NCI-H1930 (cell line): ENCODE measurements at places on chromosomes 4 and X.
A peak's percentile ranks its signal among the peaks of the same experiment; 100 is the strongest.

DNA sequence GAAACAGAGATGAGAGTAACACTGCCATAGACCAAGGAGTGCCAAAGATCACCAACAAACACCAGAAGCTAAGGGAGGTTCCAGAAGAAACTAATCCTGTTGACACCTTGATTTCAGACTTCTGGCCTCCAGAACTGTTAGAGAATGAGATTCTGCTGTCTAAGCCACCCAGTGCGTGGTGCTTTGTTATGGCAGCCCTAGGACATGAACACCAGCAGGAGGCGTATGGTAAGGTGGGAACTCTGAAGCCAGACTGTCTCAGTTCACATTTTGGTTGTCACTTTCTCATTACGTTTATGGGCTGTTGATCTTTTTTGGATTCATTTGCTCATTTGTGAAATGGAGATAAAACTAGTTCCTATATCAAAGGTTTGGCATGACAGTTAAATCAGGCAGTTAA is 142.9 kb downstream of the DCHS2 start:
- no peak for DNase-seq

GRCh38 chr4:158762553-158762952 is 6.3 kb upstream of the FNIP2 start:
- no peak for DNase-seq

DNA sequence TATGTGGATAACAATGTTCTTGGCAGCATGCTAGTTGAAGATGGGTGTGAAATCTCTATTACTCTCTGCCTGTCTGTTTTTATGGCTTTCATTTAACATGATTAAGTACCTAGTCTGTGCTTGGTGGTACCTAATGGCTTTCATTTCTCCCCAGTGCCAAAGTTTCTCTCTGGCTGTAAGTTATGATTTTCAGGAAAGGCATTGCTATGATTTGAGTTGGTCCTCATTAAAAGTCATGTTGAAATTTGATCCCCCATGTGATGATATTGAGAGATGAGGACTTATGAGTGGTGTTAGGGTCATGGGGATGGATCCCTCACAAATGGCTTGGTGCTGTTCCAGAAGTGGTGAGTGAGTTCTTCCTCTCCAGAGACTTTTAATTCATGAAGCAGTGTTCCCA is 162.4 kb upstream of the IL15 start:
- DNase-seq: no peak

- no peak for DNase-seq
These were observed 79.2 kb downstream of the FBXO8 start for GRCh38 chr4:174204164-174204831.

DNA sequence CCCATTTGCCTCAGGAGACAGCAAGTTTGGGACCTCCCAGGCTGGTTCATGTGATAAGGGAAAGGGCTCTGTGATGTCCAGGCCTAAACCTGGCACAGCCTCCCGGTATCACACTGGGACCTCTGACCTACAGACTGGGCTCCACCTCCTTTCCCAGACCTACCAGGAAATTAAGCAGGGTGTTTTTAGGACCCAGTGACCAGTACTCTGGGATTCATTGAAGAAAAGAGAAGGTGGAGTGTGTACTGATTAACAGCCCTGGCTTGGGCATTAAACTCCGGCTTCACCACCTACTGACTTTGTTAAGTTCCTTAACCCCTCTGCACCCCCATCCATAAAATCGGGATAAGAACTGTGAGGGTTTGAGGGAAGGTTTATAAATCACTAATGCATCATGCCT is 28.6 kb downstream of the ASB9 start:
- no peak for DNase-seq

- DNase-seq: no peak
These were observed 31.6 kb upstream of the KIT start for GRCh38 chr4:54626113-54626512.

DNA sequence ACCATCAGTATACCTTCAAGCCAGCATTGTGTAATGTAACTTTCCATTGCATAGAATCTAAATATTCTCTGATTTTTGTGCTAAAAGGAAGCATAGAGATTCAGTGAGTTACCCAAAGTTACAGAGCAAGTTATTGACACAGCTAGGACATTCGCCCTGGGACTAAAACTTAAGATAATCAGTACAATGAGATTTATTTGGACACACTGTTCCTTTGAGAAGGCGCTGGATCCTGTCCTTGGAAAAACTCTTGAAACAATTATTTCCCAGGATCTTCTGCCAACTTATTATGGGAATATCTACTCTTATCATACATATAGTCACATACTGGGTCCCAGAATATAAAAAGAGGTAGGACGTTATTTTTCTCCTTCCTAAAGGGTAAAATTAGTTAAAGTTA is 392.0 kb downstream of the UBE2NL start:
- DNase-seq: no peak

- no peak for DNase-seq
These were observed 8.1 kb downstream of the ACSL1 start for GRCh38 chr4:184817494-184818215.

DNA sequence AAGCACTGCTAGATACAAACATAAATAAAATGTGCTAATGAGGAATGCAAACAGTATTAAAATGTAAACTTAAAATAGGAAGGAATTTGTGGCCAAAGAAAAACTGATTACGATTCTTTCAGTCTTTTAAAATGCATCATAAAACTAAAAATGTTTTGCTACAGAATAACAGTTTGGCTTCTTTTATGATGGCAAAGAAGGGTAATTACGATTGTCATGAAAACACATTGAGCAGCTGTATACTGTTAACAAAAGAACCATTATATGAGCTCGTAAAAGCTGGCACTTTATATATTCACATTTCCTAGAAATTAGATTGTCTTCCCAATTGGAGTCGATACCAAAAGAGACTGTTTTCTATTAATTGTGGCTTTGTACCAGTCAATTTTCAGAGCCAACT is 290.4 kb downstream of the NR3C2 start:
- DNase-seq: peak; percentile 10

GRCh38 chr4:163251204-163251603 is 81.2 kb downstream of the NPY1R start:
- no peak for DNase-seq

- DNase-seq: no peak
These were observed 119.7 kb upstream of the CXorf51A start for GRCh38 chrX:146934256-146934655.

DNA sequence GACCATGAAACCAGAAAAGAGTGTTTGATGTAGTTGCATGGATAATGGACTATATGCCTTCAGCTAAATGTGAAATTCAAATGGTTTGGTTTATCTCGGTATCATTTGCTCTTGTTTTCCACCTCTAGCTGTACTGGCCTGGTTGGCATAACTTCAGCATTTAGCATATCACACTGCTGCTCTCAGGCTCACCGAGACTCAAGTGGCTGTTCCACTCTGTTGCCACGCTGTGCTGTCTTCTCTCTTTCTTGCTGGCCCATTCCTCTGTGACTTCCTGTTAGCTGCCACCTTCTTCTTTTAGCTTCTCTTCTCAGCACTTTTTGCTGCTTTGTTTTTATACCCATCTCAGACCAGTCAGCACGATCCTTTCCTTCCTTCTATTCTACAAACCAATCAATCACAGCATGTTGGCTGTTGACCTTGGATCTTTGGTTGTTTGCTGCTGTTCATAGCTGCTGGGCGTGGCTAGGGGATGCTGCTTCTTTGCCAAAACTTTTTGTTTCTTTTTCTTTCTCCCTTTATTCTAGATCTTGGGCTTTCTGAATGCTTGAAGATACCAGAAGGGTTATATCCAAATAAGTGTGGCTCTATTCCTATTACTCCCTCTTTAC is 24.0 kb downstream of the INTS6L start:
- no peak for DNase-seq

- no peak for DNase-seq
These were observed 127.9 kb upstream of the NHS start for GRCh38 chrX:17247144-17247543.

- DNase-seq: no peak
These were observed 108.2 kb upstream of the BMPR1B start for GRCh38 chr4:94649381-94650133.

DNA sequence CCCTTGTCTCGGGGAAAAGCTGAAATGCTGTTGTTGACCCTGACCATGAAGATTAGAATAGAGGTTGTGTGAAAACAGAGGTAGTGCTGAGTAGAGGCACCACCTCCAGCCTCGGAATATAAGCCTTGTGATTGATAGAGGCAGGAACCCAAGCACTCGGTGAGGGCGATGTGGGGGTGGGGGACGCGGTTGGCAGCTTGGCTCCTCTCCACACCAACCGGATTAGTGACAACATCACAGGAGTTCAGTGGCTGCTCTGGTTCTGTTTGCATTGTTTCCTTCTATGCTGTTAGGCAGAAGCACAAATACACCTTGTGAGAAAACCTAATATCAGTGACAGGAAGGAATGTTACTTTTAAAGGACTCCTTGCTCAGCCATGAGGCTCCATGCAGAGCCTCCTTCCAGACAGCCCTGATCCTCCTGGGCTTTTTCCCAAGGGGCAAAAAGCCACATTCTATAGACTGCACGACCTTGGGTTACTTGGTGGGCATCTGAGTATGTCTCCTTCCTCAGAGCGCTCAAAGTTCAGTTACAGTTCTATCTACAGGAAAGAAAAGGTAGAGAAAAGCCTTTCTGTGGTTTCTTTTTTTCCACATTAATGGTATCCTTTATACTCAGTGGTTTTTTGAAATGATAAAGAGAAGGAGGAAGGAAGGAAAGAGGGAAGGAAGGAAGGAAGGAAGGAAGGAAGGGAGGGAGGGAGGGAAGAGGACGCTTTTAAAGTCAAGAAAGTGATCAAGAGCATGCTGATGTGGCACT is 150.4 kb upstream of the NOCT start:
- no peak for DNase-seq

- DNase-seq: no peak
These were observed 203.0 kb upstream of the KLF8 start for GRCh38 chrX:56029188-56029587.

- no peak for DNase-seq
These were observed 559.1 kb downstream of the FSTL5 start for GRCh38 chr4:161604516-161605300.

DNA sequence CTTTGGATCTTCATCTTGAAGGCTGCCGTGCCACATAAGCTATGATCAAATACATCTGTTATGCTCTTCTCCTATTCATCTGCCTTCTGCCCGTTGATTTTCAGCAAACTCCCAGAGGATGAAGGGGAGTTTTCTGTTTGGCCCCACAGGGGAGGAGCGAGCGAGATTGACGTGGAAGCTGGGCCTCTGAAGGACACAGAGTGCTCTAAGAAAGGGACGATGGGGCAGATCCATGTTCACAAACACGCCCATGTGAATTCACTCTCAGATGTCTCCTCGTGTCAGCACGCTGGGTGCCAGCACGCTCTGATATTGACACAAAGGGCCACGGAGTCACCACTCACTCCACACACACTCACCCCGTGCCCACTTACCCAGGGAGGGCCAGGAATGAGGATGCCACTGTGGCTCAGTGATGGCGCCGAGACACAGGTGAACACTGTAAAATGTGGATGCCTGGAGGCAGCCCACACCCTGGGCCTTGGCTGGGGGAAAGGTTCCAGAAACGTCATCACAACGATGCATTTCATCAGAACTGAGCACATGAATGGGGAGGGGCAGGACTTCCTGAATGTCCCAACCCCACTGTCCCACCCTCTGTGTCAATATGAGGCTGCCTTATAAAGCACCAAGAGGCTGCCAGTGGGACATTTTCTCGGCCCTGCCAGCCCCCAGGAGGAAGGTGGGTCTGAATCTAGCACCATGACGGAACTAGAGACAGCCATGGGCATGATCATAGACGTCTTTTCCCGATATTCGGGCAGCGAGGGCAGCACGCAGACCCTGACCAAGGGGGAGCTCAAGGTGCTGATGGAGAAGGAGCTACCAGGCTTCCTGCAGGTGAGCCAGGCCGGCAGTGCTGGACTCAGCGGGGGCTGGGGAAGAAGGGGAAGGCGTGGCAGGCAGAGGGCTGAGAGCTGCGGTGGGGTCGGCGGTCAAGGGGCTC is at the start of gene S100P:
Gene S100P, plus strand, starts transcription at position 648 of the 946 bp plus-strand sequence. Its CDS starts 55 bp downstream, at position 703.
- no peak for DNase-seq

DNA sequence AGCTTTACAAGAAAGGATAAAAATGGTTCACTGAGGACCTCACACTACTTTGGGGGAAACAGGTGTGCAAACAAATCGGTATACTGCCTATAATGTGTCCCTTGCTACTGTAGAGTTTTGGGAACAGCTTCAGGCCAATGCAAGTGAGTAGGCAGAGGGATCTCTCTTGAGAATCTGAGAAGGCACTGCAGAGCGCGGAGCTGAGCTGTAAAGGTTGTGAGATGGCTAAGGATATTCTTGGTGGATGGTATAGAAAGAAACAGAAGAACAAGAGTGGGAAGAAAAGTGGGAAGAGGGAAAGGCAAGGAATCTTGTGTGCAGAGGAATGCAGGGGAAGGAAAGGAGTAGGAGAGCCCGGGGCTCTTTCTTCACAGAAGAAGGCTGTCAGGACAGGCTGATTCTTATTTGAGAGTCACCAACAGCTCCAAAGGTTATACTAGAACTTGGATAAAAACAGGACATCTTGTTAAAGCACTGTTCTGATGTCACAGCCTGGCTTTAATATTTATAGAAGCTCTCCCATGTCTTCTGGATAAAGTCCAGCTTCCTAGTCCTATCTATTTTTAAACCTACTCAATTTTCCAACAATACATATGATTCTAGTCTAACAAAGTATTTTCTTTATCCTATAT is 985.6 kb upstream of the HS3ST1 start:
- DNase-seq: no peak

DNA sequence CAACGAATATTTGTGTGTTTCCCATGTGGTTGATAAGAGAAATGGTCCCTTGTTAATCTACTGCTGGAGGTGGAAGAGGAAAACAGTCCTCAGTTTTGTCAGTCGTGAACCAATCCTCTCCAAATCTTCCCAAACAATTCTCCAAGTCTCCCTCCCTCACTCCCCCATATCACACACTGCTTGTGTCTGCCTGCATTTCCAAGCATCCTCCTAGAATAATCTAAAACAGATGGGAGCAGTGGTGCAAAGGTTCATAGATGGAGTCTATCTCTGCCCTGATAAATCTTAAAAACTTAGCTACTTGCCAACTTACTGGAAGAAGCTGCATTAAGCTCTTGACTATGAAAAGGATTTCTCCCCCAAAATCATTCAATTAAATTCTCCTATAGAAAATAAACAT is 43.7 kb upstream of the SH3KBP1 start:
- DNase-seq: no peak

- no peak for DNase-seq
These were observed 37.4 kb upstream of the DHRSX start for GRCh38 chrX:2538031-2538757.

- DNase-seq: no peak
These were observed 427 bp downstream of the LAMTOR3 start for GRCh38 chr4:99893839-99894160.

- no peak for DNase-seq
These were observed 151.4 kb downstream of the ZNF518B start for GRCh38 chr4:10305816-10306215.

DNA sequence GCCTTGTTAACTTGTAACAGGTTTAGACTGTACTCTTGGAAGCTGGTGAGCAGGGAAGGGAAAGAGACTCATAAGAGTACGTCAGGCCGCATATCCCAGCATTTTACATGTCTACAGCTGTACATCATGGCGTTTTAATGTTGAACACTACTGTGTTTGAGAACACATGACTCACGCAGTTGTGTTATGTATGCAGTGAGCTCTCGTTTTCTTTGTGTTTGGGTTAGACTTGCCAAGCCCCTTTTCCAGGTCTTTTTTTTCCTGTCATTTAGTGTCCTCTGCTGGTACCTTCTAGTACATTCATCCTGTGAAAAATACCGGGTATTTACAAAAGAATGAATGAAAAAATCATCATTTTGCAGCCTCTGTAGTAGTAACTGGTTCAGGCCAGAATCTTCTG is 35.3 kb downstream of the SMS start:
- DNase-seq: no peak

- DNase-seq: no peak
These were observed 58.6 kb upstream of the PRSS48 start for GRCh38 chr4:151218343-151218742.

GRCh38 chr4:27178061-27178460 is 317.4 kb downstream of the STIM2 start:
- DNase-seq: peak; percentile 18
